ENCODE measurements at places on chromosomes 4 and X. TPM values are rescaled to one million over a fixed set of nuclear protein-coding genes. Genes with fewer than 3 reads are reported as not detected.

ANKRD17 gene
- total RNA-seq = 59.8 TPM

CLCN5 gene
- 2.1 TPM for total RNA-seq

MTTP gene
- total RNA-seq = 2.0 TPM

CT47B1 gene
- total RNA-seq = not detected

STATH gene
- not detected for total RNA-seq

CT45A3 gene
- total RNA-seq = not detected

RBMXL3 gene
- total RNA-seq = not detected

DIPK2B gene
- 14.0 TPM for total RNA-seq

SMIM20 gene
- total RNA-seq = 34.7 TPM

UGT2A2 gene
- not detected for total RNA-seq

PCDH18 gene
- total RNA-seq = 4.9 TPM

TGIF2LX gene
- not detected for total RNA-seq

ZNF280C gene
- 2.3 TPM for total RNA-seq

ASB12 gene
- 4.1 TPM for total RNA-seq

EPGN gene
- not detected for total RNA-seq

UGT8 gene
- total RNA-seq = 0.32 TPM

AMBN gene
- not detected for total RNA-seq

GDPD2 gene
- not detected for total RNA-seq

F8A3 gene
- 0.19 TPM for total RNA-seq

NAA11 gene
- total RNA-seq = not detected

EDNRA gene
- 15.4 TPM for total RNA-seq

TRMT44 gene
- total RNA-seq = 9.0 TPM

GPC3 gene
- total RNA-seq = 1.6 TPM

BTC gene
- 0.35 TPM for total RNA-seq

ACSL4 gene
- 49.4 TPM for total RNA-seq

PGAM4 gene
- not detected for total RNA-seq

USP38 gene
- 18.7 TPM for total RNA-seq

PAGE5 gene
- total RNA-seq = not detected

RXFP1 gene
- not detected for total RNA-seq
